Right lobe of liver (tissue), 6 donors: ENCODE measurements at places on chromosomes 3 and 15. TPM values are rescaled to one million over a fixed set of nuclear protein-coding genes. Genes with fewer than 3 reads are reported as not detected.

GRCh38 chr3:37986479-37987314 lies 3.9 kb upstream of the VILL start:
- no peak overlapping the region for H3K4me3 ChIP-seq
- H3K27ac ChIP-seq = no peak overlapping the region
- H3K27me3 ChIP-seq = no peaks in the 10 kb centered on the region
- peaks cover 8% of the 10 kb centered on the region for H3K4me1 ChIP-seq

- H3K4me3 ChIP-seq = no peak overlapping the region
- H3K4me1 ChIP-seq = no peaks in the 10 kb centered on the region
- H3K27ac ChIP-seq = no peak overlapping the region
These were observed 2.5 kb upstream of the HHLA2 start for GRCh38 chr3:108293858-108294257.

Gene ST3GAL6
- 25.1 TPM for total RNA-seq

- H3K36me3 ChIP-seq = no peaks in the 10 kb centered on the region
- H3K27ac ChIP-seq = no peak overlapping the region
- H3K4me1 ChIP-seq = no peaks in the 10 kb centered on the region
- H3K27me3 ChIP-seq = peaks cover 28% of the 10 kb centered on the region
- H3K4me3 ChIP-seq = no peak overlapping the region
- DNase-seq = no peak
These were observed 245.0 kb upstream of the TOPAZ1 start for GRCh38 chr3:43996379-43997301.

Gene ANKUB1
- total RNA-seq = not detected

GRCh38 chr3:30672959-30673358 lies 66.6 kb downstream of the TGFBR2 start:
- no peak for DNase-seq
- H3K4me1 ChIP-seq = no peaks in the 10 kb centered on the region
- H3K27me3 ChIP-seq = no peaks in the 10 kb centered on the region
- H3K36me3 ChIP-seq = peaks cover 30% of the 10 kb centered on the region
